Foreskin fibroblast (primary cell): ENCODE measurements at places on chromosomes 12 and 14.

DNA sequence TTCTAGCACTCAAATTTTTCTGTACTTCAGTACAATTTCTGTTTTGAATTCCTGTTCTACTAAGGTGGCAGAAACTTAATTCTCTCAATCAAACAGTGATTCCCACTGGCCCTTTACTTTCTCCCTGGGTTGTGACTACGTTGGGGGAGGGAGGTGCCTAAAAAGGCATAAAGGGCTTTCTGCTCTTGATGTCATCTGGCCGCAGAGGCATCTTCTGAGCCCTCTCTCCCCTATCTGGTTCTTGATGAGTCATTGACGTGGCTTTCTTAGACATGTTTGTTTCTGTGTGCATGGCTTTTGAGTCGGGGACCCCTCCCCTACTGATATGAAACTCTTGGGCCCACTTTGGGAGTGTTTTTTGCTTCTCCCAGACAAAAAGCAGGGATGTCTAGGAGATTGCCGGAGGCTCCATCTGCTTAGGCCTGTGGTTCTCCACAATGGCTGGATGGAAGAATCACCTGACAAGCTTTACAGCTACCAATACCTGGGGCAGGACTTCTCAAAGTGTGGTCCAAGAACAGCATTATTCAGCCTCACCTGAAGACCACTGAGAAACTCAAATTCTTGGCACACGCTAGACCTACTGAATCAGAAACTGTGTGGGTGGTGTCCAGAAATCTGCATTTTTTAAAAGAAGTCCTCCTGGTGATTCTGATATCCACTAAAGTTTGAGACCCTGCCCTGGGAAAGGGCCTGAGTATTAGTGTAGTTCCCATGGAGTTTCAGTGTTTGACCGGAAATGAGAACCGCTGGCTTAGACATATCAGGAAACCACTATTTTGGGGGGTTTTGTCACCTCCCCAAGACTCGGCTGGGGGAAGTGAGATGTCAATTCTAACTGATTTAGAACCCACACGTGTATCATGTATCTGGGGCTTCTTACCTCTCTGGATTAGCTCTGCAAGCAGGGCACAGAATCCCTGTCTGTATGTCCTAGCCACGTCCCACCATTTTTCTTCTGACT, 395.7 kb upstream of the PDE3A start:
- DNase-seq = no peak

DNA sequence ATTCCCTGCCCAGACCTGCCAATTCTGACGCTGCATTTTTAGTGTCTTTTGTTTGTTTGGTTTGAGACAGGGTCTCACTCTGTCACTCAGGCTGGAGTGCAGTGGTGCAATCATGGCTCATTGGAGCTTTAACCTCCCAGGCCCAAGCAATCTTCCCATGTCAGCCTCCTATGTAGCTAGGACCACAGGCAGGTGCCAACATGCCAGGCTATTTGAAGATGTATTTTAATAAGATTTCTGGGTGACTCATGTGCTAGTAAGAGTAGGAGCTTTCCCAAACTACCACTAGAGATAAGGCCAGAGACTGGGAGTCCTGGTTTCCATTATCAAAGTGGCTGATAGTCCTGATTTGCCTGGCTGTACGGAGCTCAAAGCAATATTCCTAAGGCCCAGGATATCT, 693.3 kb downstream of the MED13L start:
- no peak for DNase-seq

GRCh38 chr12:24997496-24997895, 48.6 kb upstream of the BCAT1 start:
- peak; percentile 14 for DNase-seq

GRCh38 chr12:51126297-51126696, 42.9 kb upstream of the CSRNP2 start:
- no peak for DNase-seq

- DNase-seq = no peak
These were observed 30.8 kb upstream of the STK38L start for GRCh38 chr12:27213304-27213703.

GRCh38 chr12:1797991-1798640, 22.2 kb upstream of the LRTM2 start:
- no peak for DNase-seq

DNA sequence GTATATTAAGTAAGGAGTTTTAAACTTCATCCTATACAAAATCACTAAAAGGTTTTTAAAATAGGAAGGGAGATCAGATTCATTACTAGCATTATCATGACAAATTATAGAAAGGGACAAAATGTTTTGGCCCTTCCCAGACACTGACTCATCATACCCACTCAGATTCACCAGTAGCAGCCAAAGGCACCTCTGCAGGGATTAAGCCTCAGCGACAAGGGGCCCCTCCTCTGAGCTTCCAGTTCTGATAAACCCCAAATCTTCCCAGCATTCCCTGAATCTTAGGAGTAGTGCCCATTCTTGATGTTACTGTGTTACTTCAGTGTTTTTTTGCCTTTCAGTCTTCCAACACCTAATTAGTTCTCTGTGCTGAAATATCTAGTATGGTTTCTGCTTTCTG, 14.5 kb downstream of the KRAS start:
- DNase-seq = peak; percentile 44

DNA sequence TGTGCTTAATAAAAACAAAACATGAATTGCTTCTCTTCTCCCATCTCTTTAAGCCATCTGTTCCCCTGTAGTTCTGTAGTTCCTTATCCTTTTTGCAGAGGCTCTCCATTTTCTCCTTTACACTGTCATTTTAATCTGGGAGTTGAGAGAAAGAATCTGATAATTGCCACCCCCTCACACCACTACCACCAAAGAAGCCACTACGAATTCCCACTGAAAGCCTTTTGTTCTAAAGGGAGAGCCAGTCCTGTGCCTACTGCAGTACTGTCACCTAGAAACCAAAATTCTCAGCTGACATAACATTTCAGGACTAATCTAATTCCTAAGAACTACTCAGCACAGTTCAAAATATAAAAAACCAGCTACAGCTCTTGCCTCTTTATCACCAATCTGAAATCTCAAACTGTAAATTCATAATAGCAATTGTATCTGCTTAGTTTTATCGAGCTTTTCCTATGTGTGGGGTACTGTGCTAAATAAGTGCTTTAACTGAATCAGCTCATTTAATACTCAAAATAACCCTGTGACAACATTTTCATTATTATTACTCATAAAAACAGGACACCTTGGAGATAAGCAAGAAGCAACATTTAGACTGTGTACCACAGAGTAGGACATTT, 72.4 kb downstream of the SPPL3 start:
- DNase-seq = no peak

GRCh38 chr12:113467142-113467501, 4.5 kb downstream of the LHX5 start:
- DNase-seq = no peak

GRCh38 chr12:24954261-24954660, 5.4 kb upstream of the BCAT1 start:
- DNase-seq = no peak

DNA sequence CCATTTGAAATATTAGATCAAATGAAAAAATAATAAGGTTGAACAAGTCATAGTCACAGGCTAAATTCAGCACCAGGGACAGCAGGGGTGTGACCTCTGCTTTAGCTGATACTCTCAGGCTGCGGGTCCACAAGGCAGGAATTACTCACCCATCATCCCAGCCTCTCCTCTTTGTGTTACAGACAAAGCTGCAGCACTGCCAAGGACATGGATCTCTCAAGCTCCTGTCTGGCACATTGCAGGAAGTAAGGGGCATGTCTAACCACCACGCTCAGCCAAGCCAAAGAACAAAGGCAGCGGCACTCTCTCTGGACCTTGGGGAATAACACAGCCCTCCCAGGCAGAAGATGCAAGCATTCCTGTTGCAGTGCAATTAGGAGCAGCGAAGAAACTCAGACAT, 783.8 kb downstream of the VRK1 start:
- DNase-seq = no peak

DNA sequence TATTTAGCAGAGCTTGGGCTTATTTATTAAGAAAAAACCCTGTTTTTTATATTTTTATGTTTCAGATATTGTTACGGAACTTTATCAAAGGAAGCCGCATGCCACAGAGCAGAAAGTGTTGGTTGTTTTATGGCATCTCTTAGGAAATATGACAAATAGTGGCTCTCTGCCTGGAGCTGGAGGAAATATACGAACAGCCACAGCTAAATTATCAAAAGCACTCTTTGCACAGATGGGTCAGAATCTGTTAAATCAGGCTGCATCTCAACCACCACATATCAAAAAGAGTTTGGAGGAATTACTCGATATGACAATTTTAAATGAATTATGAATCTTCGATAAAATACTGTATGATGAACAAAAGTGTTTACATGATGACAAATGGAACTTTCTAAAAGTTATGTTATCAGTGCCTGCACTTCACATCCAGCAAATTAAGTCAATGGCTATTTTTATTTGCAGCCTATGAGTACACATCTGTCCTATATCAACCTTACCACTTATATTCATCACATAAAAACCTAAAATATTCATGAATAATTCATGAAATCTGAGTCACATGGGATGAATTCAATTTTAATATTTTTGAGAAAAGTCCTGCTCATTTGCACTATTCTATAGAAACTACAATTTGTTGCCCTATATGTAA, 10.6 kb upstream of the PRPF39 start:
- no peak for DNase-seq

- DNase-seq = no peak
These were observed 76.4 kb upstream of the FOXN3 start for GRCh38 chr14:89493406-89493805.

DNA sequence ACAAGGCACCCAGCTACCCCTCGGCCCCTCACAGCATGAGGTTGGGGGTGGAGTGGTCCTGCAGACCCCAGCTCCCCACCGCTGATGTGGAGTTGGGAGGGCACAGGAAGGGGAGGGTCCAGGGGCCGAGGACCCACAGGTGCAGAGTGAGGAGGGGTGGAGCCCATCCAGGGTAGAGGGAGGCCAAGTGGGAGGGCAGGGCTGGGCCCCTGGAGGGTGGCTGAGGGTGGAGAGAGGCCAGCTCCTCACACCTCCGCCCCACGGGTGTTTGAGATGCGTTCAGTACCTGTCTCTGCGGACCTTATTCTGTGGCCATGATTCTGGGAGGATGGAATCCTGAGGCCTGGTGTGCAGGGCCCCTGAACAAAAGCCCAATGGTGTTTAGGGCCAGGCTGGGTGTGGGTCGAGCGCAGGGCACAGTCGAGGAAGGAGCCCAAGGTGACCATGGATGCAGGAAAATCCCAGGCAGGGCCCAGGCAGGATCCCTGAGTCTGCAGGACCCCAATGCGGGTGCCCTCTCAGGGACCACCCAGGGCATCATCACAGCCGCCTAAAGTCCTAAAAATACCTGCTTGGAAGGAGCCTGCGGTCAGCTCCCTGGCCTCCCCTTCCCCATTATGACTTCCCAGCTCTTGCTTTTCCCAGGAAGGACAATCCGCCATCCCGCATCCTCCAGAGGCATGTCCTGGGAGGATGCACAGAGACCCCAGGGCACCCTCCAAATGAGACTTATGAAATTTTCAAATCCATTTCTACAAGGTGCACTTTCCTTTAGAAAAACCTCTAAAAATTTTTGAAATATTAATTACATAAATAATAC, 377.1 kb upstream of the SFSWAP start:
- DNase-seq = no peak

- DNase-seq = no peak
These were observed 820.3 kb downstream of the TMEM121 start for GRCh38 chr14:106346534-106347290.

DNA sequence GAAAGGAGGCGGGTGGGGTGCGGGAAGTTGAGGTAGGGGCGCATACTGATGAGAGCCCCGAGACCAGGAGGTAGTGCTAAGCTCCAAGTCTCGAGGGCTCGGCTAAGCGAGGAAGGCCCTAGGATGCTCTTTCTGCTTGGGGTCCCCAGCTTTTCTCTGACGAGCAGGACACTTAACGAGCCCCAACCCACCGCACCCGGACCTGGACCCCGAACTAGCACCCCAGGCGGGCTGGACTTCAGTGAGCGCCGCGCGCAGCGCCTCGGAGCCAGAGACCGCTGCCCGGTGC, 4.7 kb upstream of the C1QL4 start:
- no peak for DNase-seq
